Fibroblast of skin of left biceps (primary cell): ENCODE measurements at places on chromosomes 13 and 19.
A peak's percentile ranks its signal among the peaks of the same experiment; 100 is the strongest.

DNA sequence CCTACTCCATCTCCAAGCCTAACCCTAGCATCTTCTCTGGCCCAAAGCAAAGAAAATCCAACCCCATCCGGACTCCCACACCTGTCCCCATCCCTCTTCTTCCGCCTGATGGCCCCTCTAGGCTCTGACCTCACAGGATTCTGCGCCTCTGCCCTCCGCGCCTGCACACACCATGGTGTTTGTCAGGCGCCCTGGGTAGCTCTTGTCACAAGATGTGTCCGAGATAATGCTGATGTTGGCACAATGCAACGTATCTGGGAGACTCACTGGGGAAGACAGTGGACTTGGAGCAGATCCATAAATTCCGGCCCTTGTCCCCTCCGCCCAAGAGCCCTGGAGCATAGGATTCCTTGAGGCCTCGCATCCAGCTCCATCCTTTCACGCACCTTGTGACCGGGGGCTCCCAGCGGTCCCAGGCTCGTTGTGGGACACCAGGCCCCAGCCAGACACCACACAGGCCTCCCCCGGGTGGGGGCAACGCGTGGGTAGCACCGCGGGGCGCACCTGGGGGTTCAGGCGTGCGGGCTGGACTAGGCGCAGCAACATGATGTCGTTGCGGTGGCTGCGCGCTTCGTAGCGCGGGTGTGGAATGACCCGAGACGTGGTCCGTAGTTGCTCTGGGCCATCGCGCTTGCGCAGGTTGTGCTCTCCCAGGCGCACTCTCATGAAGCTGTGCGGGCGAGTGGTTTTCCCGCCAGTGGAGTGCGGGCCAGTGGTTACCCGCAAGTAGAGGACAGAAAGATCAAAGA, 3.1 kb upstream of the KLK1 start:
- no peak for DNase-seq

- DNase-seq: peak; percentile 15
Observed at GRCh38 chr13:46721054-46721453, 75.9 kb downstream of the ESD start.

DNA sequence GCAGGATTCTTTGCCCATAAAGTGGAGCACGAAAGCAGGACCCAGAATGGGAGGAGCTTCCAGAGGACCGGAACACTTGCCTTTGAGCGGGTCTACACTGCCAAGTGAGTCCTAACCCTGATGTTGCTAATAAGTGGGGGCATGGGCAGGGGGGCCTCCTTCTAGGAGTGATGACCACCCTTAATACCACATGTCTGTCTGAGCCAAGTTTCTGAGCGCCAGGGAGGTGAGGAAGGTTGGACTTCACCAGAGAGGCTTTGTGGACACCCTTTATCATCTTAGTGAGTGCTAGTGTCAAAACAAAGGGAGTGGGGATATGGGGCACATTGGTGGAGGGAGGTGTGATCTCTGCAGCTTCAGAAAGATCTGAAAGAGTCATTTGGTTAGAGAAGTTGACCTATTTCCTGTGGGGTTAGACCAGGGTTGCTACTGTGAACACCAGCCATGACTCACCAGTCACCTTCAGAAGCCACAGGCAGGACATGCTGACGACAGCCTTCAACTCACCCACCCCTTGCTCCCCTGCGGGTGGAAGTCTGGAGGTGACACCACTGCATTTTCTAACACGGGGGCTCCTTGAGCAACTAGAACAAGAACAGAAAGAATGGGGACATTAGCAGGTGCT, 8.8 kb downstream of the ALOX5AP start:
- no peak for DNase-seq

DNA sequence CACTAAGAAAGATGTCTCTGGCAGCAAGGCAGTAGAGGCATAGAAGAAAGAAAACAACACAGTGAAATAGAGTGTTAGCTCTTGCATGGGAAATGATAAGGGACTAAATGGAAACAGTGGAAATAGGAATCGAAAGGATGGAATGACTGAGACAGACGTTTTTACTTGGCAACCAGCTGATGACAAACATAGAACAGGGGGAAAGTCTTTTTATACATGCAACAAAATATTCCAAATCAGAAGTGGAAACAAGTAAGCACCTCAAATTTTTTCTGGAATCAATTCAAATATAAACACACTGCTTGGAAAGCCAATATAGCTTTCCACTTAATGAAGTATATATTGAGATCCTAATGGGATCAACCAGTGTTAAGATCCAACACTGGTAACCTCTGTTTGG, 110.2 kb downstream of the MZT1 start:
- DNase-seq: no peak

- DNase-seq: no peak
Observed at GRCh38 chr13:65054277-65054676, 2175.9 kb downstream of the PCDH9 start.

GRCh38 chr13:99432609-99433542, 68.4 kb upstream of the TM9SF2 start:
- DNase-seq: no peak

DNA sequence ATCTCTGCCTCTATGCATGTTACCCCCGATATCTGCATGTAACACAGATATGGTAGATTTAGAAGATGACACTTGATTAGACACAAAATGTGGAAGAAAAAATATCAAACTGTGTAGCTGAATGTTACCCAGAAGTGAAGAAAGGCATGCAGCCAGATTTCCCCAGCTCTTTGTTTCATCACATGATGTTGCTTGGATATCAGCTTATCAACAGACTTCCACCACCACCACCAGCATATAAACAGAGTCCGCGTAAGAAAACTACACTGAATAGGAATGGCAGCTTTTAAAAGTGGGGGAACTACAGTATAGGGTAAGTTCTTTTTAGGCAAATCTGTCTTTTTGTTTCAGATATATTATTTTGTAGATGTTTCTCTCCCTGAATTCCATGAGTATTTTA, at the start of gene FAM216B:
Gene FAM216B, plus strand, starts transcription at position 233 of the 400 bp plus-strand sequence. CDS start 2,484 bp downstream, outside the sequence.
- no peak for DNase-seq

- DNase-seq: no peak
Observed at GRCh38 chr13:23323946-23324709, 109.4 kb downstream of the SACS start.

- DNase-seq: no peak
Observed at GRCh38 chr13:36297366-36298338, at the start of gene CCDC169. Gene CCDC169 (minus strand): TSS chr13:36297814. CDS start chr13:36297719, 95 bp downstream.

DNA sequence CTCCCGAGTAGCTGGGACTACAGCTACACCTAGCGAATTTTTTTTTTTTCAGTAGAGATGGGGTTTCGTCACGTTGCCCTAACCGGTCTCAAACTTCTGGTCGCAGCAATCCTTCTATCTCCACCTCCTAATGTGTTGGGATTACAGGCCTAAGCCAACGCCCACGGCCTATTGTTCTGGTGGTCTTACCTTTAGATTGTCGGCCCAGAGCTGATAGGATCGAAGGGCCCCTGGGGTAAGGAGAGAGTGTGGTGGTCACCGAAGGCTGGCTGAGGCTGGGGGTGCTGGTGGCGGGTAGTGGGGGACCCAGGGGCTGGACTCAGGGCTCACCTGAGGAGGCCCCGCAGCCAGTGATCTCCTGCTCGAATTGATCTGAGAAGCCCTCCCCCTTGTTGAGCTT, 7.0 kb downstream of the CRB3 start:
- no peak for DNase-seq

- DNase-seq: no peak
Observed at GRCh38 chr19:49807058-49807903, 5.8 kb downstream of the FUZ start.

DNA sequence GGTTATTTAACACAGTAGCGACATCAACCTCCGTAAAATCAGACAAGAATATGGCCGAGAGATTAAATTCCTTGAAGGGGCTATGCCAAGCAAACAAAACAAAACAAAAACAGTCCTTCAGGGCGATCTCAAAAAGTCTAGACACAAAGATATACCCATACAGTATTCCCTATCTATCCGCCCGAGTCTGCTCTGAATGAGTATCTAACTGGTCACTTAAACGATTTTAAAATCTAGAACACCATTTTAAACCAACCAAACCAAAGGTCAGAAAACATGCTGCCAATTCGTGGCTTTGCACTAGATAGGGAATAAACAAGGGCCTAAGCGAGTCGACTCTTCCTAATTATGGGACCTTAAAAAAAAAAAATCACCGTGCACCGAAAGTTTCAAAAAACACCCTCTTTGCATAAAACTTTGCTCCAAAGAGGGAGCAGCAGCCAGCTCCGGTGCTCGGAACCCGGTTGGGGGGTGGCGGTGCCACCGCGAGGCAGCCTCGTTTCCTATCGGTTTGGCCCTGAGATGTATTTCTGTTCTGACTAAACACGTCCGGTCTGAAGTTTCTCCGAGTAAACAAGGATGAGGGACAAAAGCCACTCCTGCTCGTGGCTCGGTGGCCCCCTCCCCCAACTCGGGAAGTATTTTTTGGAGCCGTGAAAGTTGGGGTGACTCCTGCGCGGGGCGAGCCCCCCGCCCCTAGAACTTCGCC, 1.8 kb downstream of the HMGB1 start:
- no peak for DNase-seq

DNA sequence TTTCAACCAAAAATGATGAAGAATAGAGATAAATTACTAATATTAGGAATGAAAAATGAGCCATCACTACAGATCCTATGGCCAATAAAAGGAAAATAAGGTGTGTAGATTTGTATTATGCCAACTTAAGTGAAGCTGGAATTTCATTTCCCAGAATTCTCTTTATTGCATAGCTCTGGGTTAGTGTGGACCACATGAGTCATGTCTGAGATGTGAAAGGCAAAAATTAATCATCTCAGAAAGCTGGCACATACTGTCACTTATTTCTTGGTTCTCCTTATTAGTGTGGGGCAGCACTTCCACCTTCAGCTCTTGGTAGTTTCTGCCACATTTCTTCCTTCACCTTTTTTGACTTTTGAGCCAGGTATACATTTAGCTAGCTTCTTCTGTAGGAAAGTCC, 82.6 kb downstream of the KATNAL1 start:
- no peak for DNase-seq

DNA sequence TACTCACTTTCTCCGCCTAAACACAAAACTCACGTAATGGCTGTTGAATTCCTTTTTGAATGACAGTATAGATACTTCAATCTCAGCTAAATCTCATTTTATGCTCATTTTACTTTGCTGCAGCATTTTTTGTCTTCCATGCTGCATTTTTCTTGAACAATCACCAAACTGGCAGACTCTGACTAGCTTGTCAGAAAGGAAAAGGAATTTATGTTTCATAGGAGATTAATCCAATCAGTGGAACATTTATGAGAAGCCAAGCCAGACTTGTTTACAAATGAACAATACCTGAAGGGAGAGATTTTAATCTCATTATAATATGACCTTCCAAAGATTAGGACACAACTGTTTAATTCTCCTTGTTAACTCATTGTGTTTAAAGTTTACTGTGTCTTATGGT, 1044.3 kb downstream of the DIAPH3 start:
- no peak for DNase-seq

DNA sequence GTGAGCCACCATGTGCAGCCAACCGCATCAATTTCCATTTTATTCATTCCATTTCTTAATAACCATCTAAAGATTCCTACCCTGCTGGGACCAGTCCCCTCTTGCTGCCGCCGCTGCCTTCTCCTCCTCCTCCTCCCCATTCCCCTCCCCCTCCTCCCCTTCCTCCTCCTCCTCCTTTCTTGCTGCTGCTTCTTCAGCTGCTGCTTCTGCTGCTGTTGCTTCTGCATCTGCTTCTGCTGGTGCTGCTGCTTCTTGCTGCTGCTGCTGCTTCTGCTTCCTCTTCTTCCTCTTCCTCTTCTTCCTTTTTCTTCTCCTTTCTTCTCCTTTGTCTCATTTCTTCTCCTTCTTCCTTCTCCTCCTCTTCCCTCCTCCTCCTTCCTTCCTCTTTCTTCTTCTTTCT, 20.0 kb upstream of the SPRYD7 start:
- no peak for DNase-seq

- no peak for DNase-seq
Observed at GRCh38 chr13:76440568-76440967, 445.6 kb downstream of the KCTD12 start.

- DNase-seq: no peak
Observed at GRCh38 chr19:40521276-40521675, 54.5 kb downstream of the SPTBN4 start.

GRCh38 chr19:34502582-34503411, 21.2 kb downstream of the WTIP start:
- DNase-seq: no peak

DNA sequence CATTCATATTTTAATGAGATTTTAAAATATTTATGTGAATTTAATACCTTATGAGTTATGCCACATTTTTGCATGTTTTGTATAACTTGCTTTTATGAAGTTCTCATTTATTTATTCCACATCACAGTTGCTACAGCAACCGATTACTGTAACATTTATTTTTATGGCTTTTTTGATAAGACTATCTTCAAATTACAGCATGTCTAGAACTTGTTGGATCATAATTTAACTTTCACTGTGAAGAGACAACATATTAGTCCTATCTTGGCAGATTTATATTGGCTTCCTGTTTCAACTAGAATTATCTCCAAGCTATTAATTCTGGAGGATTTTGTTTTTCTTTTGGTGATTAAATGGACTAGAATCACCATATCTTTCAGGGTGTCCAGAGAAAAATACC, 793.7 kb upstream of the SLITRK5 start:
- DNase-seq: no peak

GRCh38 chr19:5003781-5004180, 34.9 kb downstream of the KDM4B start:
- no peak for DNase-seq

GRCh38 chr13:106525865-106526264, 9.6 kb downstream of the EFNB2 start:
- no peak for DNase-seq

- no peak for DNase-seq
Observed at GRCh38 chr19:9808855-9809824, 9.7 kb downstream of the FBXL12 start.

GRCh38 chr19:11401808-11402543, 17.1 kb downstream of the RGL3 start:
- no peak for DNase-seq

- DNase-seq: no peak
Observed at GRCh38 chr13:73665261-73665660, 468.9 kb downstream of the KLF12 start.

GRCh38 chr19:58034477-58034793, 610 bp downstream of the ZSCAN1 start:
- DNase-seq: no peak

DNA sequence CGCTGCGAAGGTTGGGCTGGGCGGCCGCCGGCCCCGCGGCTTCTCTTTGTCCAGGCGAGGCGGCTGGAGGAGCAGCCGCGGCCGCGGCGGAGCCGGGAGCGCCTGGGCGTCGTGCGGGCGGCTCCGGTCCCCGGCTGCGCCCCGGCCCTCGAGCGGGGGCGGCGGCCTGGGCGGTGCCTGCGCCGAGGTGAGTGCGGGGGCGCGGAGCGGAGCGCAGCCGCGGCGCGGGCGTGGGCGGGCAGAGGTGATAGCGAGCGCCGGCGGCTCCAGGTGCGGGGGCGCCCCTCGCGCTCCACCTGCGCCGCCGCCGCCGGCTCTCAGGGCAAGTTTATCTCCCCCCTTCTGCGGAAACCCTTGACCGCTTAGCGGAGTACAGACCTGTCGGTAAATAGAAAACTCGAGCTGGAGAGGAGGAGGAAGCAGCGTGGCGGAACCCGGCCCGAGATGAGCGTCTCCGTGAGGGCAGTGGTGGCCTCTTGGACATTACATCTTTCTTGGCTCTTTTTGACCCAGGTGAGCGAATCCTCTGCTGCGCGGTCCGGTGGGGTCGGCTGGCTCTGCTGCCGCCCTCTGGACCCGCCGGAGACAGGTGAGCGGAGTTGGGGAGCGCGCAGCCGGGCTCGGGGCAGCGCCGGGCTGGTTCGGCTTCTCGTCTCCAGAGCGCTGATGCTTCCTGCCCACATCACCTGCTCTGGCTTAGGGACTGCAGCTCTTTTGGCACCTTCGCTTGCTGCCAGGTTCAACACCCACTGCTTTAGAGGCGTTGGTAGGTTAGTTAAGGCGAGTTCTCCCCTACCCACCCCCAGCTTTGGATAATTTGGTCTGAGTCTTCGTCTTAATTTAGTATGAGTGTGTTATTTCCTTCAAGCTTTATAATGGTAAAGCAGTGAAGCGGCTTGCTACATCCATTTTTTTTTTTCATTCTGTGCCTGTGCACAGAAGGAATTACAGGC, at the start of gene MTUS2:
Gene MTUS2, plus strand, starts transcription at position 241 of the 953 bp plus-strand sequence.
- no peak for DNase-seq
